ENCODE measurements at places on chromosomes 1 and 21.

GRCh38 chr1:5156416-5157120 is 502.2 kb downstream of the AJAP1 start:
- no peak for DNase-seq

DNA sequence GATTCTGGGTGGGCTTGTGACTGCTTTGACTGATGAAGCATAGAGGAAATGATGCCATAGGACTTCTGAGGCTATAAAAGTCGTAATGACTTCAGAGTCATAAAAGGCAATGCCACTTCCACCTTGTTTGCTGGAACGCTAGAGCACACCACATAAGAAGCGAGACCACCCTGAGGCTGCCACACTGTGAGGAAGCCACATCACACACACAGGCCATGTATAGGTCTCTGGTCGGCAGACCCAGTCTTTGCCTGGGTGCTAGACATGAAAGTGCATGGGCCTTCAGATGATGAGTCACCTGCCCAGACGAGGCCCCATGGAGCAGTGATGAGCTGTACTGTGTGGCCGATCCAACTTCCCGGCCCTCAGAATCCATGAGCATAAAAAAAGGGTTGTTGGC is 14.2 kb upstream of the KANK4 start:
- DNase-seq, result no peak

DNA sequence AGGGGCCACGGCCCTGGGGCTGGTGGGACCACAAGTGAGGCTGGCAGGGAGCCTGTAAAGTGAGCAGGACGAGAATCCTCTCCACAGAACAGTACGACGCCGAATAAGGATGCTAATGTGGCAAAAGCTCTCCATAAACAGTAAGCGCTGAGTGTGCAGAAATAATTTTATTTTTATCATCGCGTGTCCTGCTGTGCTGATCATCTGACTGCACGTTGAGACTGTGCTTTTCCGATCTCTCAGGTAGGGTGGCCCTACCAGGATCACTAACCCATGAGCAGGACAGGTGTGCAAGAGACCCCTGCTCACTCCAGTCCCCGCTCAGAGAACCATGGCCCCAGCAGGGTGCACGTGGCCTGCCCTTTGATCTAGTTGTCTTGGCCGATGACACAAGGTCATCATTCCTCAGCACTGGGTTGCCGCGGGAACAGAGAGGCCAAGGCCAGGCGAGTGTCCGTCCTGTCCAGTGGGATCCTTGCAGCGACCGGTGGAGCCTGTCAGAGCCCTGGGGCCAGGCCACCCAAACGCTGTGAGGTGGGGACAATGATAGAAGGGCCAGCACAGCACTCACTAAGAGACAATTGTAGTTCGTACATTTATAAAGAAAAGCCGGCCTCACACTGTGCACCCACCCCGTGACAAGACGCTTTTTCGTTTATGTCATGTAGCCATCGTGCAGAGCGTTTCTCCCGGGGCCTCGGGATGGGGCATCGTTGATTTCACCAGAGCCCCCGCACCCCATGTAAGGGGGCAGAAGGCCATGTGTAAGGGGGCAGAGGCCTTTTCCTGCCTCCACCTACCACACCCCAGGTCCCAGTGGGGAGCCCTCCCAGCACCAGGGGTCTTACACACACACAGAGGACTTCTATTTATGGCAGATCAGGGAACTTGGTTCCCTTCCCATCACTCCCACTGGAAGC is 52.7 kb upstream of the ADARB1 start:
- DNase-seq, result no peak

GRCh38 chr1:2229911-2230731 is 2.0 kb downstream of the SKI start:
- no peak for DNase-seq

GRCh38 chr1:165762725-165763124 is 5.9 kb downstream of the TMCO1 start:
- no peak for DNase-seq

GRCh38 chr1:84425150-84425896 is 27.0 kb downstream of the DNASE2B start:
- no peak for DNase-seq

DNA sequence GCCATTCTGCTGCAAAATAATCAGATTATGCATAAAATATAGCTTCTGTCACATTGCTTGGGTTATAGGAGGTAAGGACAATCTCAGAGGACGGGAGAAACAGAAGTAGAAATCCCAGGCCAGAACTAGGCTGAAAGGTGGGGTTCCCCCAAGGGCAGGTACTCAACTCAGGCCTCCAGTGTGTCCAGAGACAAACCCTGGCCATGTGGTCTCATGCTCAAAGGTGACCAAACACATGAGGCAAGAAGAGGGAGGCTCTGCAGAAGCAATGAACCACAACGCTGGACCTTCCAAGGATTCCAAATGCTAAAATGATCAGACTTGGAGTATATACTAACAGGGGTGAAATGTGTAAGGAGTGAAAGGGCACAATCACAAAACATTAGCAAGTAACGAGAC is 103.8 kb downstream of the DMRTB1 start:
- no peak for DNase-seq

DNA sequence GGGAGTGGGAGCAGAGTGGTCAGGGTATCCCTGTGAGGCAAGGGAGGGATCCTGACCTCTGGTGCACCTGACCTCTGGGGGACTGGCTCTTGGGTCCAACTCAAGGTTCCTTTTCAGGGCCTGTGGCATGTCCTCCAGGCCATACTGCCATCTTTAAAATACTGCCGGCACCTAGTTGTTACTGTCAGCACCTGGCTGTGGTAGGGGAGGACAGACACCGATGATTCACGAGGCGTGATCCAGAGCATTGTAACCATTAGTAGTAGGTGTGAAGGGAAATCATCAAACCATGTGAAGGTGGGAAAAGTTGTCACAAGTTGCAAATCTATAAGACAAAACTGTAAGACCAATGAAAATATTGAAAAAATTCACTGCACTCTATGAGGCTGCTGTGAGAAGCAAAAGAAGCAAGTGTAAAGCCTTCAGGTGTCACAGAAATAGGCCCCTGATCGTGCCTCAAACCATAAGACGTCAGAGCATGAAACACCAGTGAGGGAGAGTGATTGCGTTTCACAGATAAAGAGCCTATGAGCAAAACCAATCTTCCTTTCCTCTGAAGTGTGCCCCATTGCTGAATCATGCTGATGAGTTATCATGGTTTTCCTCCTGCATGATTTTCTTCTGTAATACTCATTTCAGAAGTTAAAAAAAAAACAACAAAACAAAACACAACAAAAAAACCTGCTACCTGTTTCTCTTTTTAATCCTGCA is 55.3 kb downstream of the CDC7 start:
- DNase-seq, result no peak

DNA sequence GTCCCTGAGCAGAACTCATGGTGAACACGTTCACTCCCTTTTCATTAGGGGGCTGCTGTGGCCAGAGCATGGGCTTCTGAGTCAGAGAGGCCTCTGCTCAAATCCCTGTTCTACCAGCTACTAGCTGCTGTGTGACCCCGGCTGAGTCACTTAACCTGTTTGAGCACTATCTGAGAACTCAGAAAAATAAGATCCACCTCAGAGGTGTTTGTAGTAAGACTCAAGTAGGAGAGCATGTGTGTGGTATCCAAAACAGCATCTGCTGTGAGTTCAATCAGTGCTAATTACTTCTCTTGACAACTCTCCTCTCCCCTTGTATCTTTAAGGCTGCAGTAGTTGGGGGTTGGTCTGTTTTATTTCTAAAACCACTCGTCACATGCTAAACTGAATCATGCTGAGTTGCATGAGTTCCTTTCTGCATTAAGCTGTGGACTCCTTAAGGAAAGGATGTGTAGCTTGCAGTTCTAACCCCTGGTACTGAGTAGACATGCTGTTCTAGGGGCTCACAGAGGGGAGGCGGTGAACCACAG is 39.7 kb upstream of the JUN start:
- DNase-seq, result peak; percentile 34

DNA sequence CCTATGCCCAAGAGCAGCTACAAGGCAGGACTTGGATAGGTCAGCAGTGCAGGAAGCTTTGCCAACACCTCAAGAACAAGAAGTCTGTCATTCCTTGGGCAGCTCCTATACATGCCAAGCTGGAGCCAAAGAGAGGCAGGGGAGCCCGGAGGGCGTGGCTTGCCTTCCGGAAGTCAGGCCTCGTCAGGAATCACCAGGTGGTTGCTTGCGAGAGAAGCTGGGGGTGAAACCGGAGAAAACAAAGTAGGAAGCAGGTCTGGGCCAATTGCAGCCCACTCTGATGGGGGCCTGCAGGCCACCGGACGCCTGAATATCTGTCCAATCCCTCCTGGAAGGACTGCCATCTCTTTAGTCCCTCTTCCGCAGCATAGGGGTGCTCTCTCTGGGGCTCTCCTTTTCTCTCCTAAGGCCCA is 794 bp upstream of the FAM76A start:
- no peak for DNase-seq

GRCh38 chr1:43743206-43743605 is 35.9 kb downstream of the ST3GAL3 start:
- no peak for DNase-seq
